ENCODE measurements at places on chromosomes 3 and 15.

GRCh38 chr3:62332017-62332416 is 41.3 kb downstream of the FEZF2 start:
- no peak for DNase-seq

DNA sequence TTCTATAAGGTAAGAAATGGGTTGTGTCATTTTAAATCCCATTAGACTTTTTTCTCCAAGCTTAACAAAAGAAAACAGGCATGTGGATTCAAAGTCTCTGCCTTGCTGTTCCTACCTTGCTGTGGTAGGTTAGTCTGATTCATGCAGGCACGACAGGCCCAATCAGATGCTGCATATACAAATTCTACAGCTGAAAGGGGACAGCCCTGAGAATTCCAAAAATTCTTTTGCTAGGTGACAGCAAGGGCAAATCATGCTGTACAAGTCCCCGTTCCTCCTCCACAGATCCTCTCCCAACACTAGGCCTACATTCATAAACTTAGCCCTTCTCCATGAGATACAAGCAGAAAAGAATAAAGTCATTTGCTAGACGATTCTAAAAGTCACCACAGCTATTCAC is 161.2 kb upstream of the THBS1 start:
- DNase-seq, result no peak

GRCh38 chr15:39442898-39443297 is 138.0 kb upstream of the THBS1 start:
- DNase-seq, result no peak

- DNase-seq, result no peak
These were observed 7.3 kb upstream of the MAPK6 start for GRCh38 chr15:52011711-52012144.

DNA sequence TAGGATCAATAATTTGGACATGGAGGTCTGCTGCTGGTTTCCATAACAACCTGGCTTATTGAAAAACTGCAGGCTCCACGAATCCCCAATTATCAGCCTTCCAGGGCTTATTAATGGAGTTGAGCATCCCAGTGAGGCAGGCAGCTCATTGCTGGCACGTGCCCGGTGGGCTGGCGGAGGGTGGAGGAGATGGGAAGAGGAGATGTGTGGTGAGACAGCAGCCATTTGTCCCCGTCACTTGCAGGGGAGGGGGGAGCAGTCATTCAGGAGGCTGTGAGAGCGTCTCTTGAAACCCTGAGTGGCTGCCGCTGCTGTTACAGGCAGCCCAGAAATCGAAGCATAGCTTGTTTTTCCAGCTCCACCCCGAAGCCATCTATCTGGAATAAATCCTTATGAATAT is 70.6 kb downstream of the GAP43 start:
- no peak for DNase-seq

DNA sequence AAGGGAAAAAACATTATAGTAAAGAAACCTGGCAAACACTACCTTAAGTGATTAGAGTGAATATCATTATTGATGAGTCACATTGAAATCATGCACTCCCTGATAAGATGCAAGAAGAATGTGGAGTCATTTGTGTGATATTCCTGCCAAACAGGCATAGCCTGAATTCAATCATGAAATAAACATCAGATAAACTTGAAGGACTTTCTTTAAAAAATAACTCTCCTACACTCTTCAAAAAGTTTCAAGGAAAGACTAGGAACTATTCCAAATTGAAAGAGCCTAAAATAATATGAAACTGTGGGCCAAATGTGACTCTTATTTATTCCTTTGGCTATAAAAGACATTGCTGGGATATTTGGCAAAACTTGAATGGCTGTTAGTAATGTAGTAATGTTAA is 625.7 kb upstream of the LMCD1 start:
- DNase-seq, result no peak

Measured in Panc1 (cell line).